ENCODE measurements at places on chromosomes 3 and 15. TPM values are rescaled to one million over a fixed set of nuclear protein-coding genes. Genes with fewer than 3 reads are reported as not detected.

- no peak overlapping the region for H3K27ac ChIP-seq
- H3K27me3 ChIP-seq = no peaks in the 10 kb centered on the region
- H3K36me3 ChIP-seq = no peaks in the 10 kb centered on the region
- H3K4me3 ChIP-seq = no peak overlapping the region
These were observed 16.1 kb upstream of the TMEM115 start for GRCh38 chr3:50375258-50375931.

GOLGA6A gene
- total RNA-seq = not detected

OXTR gene
- not detected for total RNA-seq

DNA sequence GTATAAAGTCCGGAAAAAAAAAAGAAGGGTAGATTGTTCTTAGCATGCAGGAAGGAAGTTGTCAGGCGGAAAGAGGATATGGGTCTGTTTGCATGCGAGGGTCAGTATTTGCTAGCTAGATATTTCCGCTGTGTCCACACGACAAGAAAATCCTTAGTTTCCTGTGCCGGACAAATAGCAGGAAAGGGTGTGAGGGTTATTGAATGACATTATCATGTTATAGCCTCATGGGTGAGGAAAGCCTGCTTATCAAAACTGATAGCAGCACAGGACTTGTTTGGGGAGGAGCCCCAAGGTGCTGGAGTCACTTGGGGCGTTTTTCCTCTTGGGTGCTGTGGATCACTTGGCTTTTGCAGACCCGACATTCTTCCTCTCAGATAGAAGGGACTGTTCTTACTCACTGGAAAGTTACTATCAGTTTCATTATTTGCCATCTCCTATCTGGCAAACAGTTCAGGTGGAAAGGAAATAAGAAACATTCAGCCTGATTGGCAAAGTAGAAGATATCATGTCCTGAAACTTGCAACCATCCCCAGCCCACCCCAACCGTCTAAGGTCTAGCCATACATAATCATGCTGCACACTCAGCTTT, 127.2 kb upstream of the DPH6 start:
- no peak overlapping the region for H3K27ac ChIP-seq
- H3K36me3 ChIP-seq = no peaks in the 10 kb centered on the region
- H3K27me3 ChIP-seq = no peaks in the 10 kb centered on the region
- no peaks in the 10 kb centered on the region for H3K4me1 ChIP-seq

DNA sequence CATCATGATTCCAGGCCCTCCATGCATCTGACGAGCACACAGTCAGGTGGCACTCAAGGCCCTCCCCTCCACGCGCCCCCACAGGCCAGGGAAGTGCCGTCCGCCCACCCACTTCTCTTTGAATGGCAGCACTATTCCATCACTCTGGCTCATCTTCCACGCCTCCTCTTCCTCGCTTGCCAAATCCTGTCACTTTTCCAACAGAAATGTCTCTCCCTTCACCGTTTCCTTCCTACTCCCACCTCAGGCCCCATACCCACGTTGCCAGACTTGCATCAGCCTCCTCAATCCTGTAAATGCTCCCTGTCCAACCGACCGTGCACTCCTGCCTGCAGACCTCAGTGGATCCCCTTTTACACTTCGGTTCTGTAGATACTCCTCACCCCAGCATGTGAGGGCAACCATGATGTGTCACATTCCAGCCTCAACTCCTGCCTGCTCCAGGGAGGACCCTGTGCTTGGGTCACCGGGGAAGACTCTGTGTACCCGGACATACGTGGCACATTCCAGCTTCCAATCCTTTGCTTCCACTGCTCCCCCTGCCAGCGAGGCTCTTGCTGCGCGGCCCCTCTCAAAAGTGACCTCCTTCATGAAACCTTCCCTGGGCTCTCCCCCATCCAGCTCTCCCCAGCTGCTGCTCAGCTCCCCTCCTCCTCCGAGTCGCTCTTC, 29.6 kb downstream of the ADCY5 start:
- no peaks in the 10 kb centered on the region for H3K36me3 ChIP-seq
- H3K4me1 ChIP-seq = peaks cover 43% of the 10 kb centered on the region
- no peak overlapping the region for H3K4me3 ChIP-seq

PIGB gene
- 14.9 TPM for total RNA-seq

MOBP gene
- total RNA-seq = not detected

Measured in Peyer's patch (tissue), 4 donors.